ENCODE measurements at places on chromosomes 6 and 20.
A peak's percentile ranks its signal among the peaks of the same experiment; 100 is the strongest.

DNA sequence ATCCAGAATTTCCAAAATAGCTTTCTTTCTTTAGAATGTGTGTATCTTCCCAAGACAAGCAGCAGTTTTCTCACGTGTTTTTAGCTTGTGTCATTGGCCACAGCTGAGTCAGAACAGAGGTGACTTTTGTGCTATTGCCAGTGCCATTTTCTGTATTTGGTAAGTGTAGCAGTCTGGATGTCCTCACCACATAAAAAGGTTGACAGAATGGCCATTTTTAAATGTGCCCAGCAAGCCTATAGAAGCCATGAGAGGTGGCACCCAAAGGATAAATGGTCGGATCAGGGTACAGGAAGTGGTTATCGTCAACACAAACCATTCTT, 269.5 kb upstream of the HSF2 start:
- no peak for DNase-seq

- no peak for DNase-seq
Observed at GRCh38 chr6:86456821-86457220, 480.5 kb upstream of the HTR1E start.

DNA sequence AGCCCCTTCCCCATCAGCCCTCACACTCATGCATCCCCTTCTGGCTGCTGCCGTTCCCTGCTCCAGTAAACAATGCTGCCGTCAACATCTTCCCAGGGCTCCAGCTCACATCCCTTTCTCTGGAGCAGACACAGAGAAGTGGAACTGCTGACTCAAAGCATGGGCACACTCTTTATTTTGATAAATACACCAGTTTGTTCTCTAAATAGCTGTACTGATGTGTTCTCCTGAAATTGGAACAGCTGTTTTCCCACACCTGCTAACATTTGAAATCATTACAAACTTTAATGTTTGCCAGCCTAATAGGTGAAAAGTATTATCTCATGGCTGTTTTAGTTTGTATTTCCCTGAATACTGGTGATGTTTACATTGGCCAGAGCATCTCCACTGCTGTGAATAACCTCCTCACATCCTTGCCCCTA, 102.1 kb upstream of the NXT1 start:
- DNase-seq, result no peak

DNA sequence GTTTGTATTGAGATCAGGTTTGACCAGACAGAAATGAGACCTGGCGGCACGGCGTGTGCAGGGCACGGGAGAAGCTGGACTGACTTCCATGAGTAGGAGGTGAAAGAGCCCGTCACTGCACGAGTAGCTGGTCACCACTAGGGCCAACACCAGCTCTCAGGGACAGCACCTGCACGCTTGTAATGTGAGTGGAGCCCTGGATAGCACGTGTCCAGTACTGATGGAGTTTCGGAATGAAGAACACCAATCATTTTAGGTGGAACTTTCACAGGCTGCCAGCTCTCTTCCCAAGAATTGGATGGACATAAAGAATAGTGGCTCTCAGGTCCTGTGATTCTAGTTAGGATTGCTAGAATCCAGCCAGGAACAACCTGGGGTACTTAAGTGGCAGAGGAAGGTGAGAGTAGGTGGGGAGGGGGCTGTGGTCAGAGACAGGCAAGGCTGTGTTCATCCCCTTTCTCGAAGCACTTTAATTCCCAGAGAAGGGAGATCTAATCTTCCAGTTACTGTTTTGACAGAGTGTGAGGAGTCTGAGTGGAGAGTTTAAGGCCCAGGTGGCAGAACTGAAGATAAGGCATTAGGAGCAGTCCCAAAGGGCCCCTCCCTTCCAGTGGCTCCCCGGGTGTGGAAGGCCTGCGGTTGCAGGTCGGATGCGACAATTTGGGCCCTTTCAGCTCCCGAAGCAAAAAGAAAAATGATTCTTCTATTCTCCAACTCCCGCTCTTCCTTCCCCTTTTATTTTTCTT, 314.8 kb downstream of the QKI start:
- DNase-seq, result no peak

DNA sequence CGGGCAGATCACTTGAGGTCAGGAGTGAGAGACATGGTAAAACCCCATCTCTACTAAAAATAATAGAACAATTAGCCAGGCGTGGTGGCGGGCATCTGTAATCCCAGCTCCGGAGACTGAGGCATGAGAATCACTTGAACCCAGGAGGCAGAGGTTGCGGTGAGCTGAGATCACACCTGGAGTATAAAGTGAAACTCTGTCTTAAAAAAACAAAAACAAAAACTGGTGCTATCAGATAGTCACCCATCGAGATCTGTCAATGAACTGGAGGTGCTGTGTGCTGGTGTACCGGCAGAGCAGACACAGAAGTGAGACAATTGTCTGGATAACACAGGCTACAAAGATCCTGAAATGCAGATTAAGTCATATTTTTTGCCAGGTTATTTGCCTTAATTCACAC, 24.7 kb downstream of the CTCFL start:
- no peak for DNase-seq

DNA sequence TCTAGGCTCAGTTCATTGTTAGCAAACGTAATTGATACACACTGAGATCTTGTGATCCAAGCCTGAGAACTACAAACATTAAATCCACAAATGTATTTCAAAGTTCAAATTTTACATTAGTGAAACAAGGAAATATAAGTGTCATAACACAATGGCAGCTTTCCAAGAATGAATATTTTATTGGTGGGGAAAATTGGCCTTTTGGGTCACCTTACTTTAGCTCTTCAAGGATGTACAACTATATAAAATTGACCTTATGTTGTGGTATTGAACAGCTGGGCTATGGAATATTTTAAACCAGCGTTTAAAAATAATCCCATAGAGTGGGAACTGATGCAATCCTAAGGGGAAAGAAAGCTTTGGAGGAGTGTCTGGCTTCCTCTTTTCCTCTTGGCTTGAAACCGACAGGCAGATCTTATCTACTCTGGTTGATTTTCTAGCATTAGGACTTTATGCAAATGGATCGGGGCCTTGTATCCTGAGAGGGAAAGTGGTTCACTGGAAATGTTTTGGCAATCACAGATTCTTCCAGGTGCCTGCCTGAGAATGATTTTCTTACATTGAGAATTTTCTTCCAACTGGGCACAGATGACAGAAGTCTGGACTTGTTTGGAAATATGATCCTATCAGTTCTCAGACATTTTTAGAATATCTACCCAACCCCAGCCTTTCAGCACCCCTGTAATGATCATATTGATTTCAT, 184.8 kb upstream of the ECI2 start:
- DNase-seq, result peak; percentile 84

DNA sequence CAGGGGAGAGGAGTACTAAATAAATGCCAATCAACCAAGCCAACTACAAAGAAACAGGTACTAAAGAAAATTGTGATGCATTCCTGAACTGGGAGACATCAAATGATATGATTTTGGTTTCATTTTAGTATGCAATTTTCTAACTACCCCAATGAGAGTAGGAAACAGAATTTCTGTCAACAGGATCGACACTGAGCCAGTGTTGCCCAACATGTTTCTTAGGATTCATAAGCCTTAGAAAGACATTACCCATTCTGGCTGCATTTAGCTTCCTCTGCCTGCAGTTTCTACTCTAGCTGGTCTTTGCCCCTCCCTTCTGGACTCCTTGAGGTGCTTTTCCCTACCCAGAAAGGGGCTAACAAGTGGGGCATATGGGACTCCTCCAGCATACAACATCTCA, 49.8 kb downstream of the KCTD20 start:
- DNase-seq, result no peak

DNA sequence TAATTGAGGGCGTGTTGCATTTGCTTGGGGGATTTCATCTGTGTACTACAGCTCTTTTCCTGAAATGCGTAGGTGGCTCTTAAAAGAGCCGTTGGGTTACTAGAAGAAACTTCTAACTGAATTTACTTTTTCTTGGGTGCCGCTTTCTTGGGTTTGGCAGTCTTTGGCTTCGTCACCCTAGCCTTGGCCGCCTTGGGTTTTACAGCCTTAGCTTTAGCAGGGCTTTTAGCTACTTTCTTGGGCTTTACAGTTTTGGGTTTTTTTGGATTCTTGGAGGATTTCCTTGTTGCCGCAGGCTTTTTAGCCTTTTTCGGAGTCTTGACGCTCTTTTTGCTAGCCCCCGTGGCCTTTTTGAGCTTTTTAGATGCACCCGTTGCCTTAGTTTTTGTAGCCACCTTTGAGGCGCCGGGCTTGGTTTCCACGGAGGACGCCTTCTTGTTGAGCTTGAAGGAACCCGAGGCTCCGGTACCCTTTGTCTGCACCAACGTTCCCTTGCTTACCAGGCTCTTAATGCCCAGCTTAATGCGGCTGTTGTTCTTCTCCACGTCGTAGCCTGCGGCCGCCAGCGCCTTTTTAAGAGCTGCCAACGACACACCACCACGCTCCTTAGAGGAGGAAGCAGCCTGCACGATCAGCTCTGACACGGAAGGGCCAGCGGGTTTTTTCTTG, 54.5 kb downstream of the TRIM38 start:
- DNase-seq, result no peak

GRCh38 chr20:43397147-43397546, 60.5 kb upstream of the SRSF6 start:
- DNase-seq, result peak; percentile 11

- peak; percentile 58 for DNase-seq
Observed at GRCh38 chr6:157219201-157220200, 103.8 kb downstream of the TMEM242 start.

DNA sequence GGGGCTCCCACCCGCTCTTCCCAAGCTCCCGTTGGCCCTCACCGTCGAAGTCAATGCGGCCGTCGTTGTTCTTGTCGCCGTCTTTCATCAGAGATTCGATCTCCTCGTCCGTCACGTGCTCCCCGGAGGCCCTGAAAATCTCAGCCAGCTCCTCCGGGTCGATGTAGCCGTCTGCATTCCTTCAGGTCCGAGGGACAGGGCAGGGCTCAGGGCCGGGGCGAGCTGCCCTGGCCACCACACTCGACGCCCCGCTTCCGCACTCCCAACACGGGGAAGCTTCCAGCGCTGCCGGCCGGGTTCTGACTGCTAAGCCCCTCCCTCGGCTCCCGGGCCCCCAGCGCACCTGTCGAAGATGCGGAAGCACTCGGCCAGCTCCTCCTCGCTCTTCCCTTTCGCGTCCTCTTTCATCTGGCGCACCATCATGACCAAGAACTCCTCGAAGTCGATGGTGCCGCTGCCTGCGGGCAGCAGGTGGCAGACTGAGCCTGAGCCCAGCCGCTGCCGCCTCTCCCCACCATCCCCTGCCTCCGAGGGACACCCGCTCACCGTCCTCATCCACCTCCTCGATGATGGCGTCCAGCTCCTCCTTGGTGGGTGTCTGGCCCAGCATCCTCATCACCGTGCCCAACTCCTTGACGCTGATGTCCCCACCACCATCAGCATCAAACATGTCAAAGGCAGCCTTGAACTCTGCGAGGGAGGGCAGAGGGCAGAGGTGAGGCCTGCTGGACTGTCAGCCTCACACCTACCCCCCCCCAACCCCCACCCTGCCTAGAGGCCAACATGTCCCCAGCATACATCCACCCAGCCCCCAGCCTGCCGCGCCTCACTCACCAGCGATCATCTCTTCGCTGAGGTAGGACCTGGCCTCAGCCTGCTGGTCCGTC, 2.9 kb downstream of the TNNC2 start:
- peak; percentile 40 for DNase-seq

- DNase-seq, result peak; percentile 51
Observed at GRCh38 chr6:106620931-106621672, 8.2 kb downstream of the RTN4IP1 start.
